ENCODE measurements at places on chromosomes 2 and 18. TPM values are rescaled to one million over a fixed set of nuclear protein-coding genes. Genes with fewer than 3 reads are reported as not detected.

Gene DSG1
- total RNA-seq: not detected

Gene CD28
- total RNA-seq: not detected

Gene SPATA3
- not detected for total RNA-seq

Gene ODC1
- 162 TPM for total RNA-seq

Gene C2orf92
- total RNA-seq: 0.81 TPM

Gene CDH20
- not detected for total RNA-seq

Gene EN1
- 0.92 TPM for total RNA-seq

Gene IL36A
- not detected for total RNA-seq

Gene LAMA3
- total RNA-seq: 29.5 TPM

Gene TMEM37
- 1.6 TPM for total RNA-seq

Gene UGT1A1
- 0.88 TPM for total RNA-seq

Gene GATA6
- 2.2 TPM for total RNA-seq

Gene CD207
- total RNA-seq: not detected

Gene NGEF
- 16.8 TPM for total RNA-seq

Gene CNGA3
- total RNA-seq: not detected

Gene RAB6C
- not detected for total RNA-seq

Gene SERPINB13
- not detected for total RNA-seq

Gene PID1
- 3.5 TPM for total RNA-seq

Gene LONRF2
- 3.3 TPM for total RNA-seq

Gene LOXL3
- total RNA-seq: 0.40 TPM

Gene ZSWIM2
- total RNA-seq: not detected

Gene EVA1A
- total RNA-seq: 12.6 TPM

Gene DNAH7
- total RNA-seq: 0.93 TPM

Gene SEPTIN10
- total RNA-seq: 73.0 TPM

Gene PMAIP1
- total RNA-seq: 11.9 TPM

Gene EMILIN1
- not detected for total RNA-seq

Gene DOCK10
- total RNA-seq: 49.8 TPM

Gene FBLN7
- 0.86 TPM for total RNA-seq

Gene DLX1
- 3.9 TPM for total RNA-seq

Gene IMPACT
- total RNA-seq: 14.7 TPM

Gene TRPM8
- total RNA-seq: 0.37 TPM

Gene LTBP1
- total RNA-seq: 29.1 TPM

Gene CPLX4
- not detected for total RNA-seq

Gene CCDC148
- 0.51 TPM for total RNA-seq

Gene TUBA4B
- 0.26 TPM for total RNA-seq

Gene TFCP2L1
- total RNA-seq: 0.85 TPM

Gene TSGA10
- total RNA-seq: 1.5 TPM

Gene GREB1L
- total RNA-seq: 2.2 TPM

Gene LHCGR
- not detected for total RNA-seq

Gene CCDC141
- total RNA-seq: not detected

Gene TWIST2
- total RNA-seq: 19.4 TPM

Gene COL3A1
- total RNA-seq: 0.25 TPM

Gene ENOSF1
- 26.5 TPM for total RNA-seq

Gene DLGAP1
- total RNA-seq: 0.09 TPM

Gene RPRM
- not detected for total RNA-seq

Gene CCDC121
- 4.1 TPM for total RNA-seq

Gene SLC38A11
- not detected for total RNA-seq

Gene HAAO
- total RNA-seq: not detected

Gene ACMSD
- total RNA-seq: not detected

Gene POU3F3
- total RNA-seq: not detected

Gene COLEC12
- 0.06 TPM for total RNA-seq

Gene CRYGD
- not detected for total RNA-seq

Gene IL36G
- not detected for total RNA-seq

Gene RNF103
- 39.1 TPM for total RNA-seq

Gene ECEL1
- 0.30 TPM for total RNA-seq

Gene MC5R
- total RNA-seq: not detected

Gene AQP12B
- not detected for total RNA-seq

Gene ZBTB7C
- total RNA-seq: 0.05 TPM
